ENCODE measurements at places on chromosomes 11 and 22.

GRCh38 chr11:69839516-69839915, 20.3 kb upstream of the FGF3 start:
- DNase-seq = no peak

DNA sequence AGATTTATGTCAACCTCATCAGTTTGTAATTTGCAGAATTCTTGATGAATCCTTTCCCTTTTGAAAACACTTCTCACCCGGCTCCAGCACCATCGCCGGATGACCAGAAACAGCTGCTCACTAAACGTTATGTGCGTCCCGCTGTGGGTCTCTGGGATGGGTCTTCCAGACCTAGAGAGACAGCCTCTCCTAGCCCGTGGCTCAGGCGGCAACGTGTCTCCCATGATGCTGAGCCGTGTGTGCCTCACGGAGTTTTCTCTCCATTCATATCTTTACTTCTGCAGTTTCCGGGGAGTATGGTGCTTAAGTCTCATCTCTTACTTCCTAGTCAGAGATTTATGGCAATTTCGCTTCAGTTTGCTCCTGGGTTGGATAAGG, 25.0 kb upstream of the ACR start:
- no peak for DNase-seq

GRCh38 chr11:57638005-57638781, 11.5 kb downstream of the YPEL4 start:
- peak; percentile 91 for DNase-seq

DNA sequence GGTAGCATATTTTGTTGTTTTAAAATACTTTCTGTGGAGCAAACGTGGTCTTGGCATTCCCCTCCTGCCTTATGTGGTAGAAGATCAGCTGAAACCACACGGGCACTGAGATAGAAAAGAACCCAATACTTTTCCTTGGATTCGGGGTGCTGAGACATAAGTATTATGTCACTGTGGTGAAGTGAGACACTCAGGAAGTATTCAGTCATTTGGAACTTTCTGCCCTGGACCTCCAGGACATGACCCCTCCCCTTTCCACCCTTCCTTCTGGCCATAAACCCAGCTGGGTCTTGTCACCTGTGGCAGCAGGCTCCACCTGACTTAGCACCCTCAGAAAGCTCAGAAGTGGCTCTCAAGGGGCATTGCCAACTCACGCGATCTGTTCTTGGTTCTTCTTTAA, 123.4 kb downstream of the SWAP70 start:
- no peak for DNase-seq

GRCh38 chr11:106276859-106277436, 199.5 kb downstream of the AASDHPPT start:
- no peak for DNase-seq

- DNase-seq = no peak
Observed at GRCh38 chr11:87739261-87739660, 436.0 kb downstream of the RAB38 start.

DNA sequence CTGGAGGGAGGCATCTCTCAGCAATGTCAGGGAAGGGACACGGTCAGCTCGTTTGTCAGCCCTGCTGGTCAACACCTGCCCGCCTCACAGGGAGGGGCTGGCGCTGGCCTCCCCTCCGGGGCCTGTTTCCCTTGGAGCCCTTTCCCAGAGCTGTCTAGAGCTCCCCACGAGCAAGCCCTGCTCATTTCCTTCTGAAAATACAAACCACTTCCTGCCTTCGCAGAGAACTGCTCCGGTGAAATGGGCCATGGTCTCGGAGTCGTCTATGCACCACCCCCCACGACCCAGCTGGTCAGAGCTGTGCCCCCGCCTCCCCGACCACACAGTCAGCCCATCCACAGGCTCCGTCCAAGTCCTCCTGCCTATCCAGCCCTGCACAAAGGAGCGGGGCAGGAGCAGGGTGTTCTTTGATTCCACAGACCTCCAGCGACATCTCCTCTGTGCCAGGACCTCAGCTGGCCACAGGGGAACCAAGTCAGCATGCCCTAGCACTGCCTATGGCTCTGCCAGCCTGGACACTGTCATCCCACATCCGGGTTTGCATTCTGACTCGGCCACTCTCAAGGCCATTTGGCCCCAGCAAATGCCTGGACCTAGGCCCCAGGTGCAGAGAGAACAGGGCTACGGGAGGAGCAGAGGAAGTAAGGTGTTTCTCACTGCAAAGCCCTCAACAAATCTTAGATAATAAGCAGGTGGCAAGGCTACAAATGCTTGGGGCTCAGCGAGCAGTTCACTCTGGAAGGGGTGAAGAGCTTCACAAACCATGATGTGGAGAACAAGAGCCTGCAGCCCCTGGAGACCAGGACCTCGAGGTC, 82.1 kb upstream of the WNT11 start:
- no peak for DNase-seq

DNA sequence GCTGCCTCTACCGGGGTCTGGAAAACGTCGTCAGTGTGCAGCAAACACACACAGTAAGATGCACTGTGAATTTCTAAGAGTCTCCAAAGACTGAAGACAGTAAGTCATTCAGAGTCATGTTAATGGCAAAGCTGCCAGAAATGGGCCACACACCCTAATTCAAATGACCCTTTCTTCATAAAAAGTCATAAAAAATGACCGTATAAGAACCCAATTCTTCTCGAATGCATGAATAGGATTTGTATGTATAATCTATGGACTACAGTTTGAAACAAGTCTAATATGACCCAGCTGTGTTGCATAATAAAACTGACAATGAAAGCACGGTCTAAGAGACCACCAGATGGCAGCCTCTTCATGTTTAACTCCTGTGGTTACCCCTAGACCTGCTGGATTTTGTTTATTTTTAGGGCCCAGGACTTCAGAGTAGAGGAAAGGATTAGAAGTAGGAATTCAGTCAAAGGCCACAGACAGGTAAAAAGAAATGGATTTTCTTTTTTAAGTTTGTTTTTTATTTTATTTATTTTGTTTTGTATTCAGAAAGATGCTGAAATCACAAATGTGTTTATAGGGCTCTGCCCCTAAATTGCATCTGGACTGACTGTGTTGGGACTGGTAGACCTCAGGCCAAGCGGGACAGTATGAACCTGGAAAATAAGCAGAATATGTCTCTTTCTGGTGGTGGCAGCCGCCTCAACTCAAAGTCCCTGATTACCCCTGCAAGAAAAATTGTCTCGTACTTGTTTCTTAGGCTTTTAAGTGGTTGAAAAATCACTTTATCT, 32.1 kb upstream of the SLC5A12 start:
- peak; percentile 41 for DNase-seq

DNA sequence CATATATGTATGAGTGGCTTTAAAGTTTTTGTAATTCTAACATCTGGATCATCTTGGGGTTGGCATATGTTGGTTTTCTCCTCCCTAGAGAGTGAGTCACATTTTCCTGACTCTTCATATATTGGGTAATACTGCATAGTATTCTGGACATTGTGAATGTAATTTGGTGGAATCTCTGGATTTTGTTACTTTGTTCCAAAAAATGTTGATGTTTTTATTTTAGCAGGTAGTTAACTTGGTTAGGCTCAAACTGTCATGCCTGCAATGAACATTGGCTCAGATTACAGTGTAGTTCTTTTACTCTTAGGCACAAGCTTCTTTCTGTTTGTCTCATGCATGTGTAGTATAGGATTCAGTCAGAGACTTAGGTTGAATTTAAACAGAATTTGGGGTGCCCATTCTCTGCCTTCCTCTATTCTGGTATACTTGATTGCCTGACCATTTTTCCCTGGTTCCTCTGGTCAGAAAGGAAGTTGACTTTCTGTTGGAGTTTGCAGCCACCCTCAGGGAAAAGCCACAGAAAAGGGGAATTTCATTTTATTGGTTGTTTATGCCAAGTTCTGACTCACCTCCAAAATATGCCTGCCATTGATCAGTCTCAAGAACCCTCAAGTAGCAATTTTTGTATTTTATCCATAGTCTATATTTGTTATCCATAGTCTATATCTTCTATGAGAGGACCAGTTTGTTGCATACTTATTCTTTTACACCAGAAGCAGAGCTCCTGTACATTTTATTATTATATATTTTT, 151.7 kb downstream of the UVRAG start:
- DNase-seq = peak; percentile 12

DNA sequence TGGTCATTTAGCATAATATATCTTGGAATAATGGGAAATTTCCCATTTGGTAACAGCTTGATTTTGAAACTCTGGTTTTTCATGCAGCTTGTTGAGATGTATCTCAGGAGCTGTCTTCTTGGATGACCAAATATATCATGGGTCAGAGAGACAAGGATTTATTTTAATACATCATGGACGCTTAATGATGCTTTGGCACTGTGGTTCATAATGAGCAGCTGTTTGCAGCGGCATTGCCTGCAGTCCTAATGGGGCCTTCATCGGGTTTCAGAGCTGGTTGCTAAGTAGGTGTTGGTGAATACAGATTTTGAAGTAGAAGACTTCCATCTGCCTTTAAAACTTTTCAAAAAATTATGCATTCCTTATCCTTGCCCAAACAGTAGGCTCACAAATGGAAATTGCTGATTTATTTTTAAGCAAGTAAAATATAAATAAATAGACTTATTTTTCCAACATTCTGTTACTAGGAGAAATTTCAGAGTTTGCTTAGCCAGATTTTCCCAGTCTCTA, 389.5 kb upstream of the FAT3 start:
- DNase-seq = no peak

DNA sequence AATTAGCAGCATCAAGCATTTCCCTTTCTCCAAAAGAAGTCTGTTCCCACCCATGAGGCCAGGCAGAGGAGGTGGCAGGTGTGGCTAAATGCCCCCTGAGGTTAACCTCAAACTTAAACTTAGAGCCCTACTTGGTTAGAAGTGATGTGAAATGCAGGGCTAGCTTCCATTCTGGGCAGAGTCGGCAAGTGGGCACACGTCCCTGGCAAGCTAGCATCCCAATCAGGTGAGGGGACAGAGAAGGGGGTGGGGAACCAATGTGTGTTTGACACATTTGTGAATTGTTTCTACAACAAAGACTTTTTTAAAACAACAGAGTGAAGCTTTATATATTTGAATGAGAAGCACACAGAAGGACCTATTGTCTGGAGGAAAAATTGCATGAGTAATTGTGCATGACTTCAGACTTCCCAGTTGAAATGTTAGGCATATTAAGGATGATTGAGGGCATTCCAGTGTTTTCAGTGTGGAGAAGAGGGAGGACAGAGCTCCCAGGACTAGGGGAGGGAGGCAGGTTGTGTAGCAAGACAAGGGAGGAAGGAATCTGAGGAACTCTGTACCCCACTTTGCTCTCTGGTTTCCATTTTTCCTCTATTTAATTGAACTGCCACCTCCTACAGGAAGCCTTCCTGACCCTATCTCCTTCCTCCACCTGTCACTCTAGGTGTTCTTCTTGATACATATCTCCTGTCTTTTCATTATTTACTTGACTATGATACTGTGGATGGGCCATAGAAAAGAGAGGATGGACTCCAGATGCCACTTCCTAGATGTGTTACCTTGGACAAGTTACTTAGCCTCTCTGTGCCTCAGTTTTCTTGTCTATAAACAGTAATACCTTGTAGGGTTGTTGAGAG, 83.3 kb upstream of the PICALM start:
- no peak for DNase-seq

GRCh38 chr11:34072832-34073231, 21.3 kb downstream of the CAPRIN1 start:
- DNase-seq = no peak

- no peak for DNase-seq
Observed at GRCh38 chr11:35148163-35148837, 9.3 kb downstream of the CD44 start.

- no peak for DNase-seq
Observed at GRCh38 chr11:10975287-10975721, 117.5 kb upstream of the ZBED5 start.

DNA sequence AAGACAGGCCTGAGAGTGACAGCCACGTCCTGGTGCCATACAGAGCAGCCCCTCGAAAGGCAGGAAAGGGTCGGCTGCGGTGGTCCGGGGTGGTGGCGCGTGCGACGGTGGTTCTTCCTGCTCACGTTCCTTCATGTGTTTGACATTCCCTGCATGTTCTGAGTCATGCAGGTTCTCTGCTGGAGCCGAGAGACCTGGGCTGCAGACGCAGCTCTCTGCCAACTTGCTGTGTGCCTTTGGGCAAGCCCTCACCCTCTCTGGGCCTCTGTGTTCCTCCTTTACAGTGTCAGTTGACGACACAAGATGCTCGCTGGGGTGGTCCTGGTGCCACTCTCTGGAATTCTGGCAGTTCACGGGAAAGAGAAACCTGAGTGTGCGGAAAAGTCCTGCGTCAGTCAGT, 12.0 kb downstream of the ARHGAP8 start:
- no peak for DNase-seq

GRCh38 chr11:119370486-119371046, 10.9 kb downstream of the USP2 start:
- no peak for DNase-seq

GRCh38 chr11:64185175-64185692, 737 bp upstream of the STIP1 start:
- DNase-seq = peak; percentile 91

DNA sequence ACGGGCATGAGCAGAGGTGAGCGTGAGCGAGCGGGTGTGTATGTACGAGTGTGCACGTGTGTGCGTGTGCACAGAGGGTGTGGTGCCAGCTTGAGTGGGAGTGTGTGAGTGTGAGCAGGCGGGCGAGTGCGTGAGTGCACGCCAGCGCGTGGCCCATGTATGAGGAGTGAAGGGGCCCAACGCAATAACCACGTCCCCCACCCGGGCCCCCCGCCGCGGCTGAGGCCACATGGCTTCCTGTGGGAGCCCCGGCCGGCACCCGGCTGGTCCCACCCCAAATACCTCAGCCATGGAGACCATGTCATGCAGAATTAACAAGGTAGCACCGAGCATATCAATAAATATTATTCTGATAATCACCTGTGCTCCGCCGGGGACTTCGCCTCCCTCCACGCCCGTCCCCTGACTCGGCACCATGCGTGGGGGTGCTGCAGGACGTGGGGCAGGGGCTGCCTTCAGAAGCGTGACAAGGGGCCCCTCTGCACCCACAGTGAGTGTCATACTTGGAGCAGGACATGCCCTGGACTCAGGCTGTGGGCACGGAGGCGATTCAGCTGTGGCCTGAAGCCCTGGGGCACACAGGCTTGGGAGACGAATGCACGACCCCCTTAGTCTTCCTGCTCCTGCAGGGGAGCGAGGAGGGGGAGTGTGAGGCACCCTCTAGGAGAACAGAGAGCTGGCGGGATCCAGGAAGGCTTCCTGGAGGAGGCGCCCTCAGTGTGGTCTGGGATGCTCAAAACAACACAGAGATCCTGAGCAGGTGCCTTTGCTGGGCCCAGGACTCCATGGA, 5.6 kb upstream of the TRABD start:
- DNase-seq = no peak

DNA sequence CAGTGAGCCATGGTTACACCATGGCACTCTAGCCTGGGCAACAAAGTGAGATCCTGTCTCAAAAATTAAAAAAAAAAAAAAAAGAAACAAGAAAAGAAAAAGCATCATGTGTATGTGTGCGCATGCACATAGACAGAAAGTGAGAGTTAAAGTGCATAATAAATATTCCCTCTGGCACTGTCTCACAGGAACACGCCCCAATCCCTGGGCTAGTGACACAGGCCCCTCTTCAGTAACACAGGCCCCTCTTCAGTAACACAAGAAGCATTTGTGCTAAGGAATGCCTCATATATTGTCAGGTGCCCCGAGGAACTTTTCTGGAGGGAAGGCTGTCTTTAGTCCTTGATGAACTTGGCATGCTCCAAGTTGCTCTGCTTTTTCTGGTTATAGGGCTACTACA, 57.5 kb downstream of the RPL27A start:
- DNase-seq = no peak

Measured in SJSA1 (cell line).